ENCODE measurements at places on chromosomes 2 and 18.

DNA sequence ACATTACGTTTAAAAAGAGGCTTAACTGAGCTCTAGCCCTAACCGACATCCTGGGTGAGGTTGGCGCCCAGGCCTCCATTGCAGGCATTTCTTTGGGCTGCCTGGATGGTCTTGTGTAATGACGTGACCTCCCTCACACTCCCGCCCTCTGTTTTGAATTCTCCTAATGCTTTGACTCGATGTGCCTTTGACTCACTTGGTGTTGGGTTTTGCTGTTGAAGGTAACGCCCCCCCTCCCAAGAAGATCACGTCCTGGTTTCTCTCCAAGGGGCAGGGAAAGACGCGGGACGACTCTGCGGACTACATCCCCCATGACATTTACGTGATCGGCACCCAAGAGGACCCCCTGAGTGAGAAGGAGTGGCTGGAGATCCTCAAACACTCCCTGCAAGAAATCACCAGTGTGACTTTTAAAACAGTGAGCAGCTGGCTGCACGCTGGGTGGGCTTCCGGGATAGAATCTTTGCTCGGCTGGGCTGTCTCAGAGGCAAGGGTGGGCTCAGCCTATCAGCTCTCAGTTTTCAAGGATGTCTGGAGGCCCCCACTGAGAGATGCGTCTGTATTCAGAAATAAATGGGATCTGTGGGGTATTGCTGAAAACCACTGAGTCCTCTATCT is 87.9 kb upstream of the ATG16L1 start:
- no peak for DNase-seq

DNA sequence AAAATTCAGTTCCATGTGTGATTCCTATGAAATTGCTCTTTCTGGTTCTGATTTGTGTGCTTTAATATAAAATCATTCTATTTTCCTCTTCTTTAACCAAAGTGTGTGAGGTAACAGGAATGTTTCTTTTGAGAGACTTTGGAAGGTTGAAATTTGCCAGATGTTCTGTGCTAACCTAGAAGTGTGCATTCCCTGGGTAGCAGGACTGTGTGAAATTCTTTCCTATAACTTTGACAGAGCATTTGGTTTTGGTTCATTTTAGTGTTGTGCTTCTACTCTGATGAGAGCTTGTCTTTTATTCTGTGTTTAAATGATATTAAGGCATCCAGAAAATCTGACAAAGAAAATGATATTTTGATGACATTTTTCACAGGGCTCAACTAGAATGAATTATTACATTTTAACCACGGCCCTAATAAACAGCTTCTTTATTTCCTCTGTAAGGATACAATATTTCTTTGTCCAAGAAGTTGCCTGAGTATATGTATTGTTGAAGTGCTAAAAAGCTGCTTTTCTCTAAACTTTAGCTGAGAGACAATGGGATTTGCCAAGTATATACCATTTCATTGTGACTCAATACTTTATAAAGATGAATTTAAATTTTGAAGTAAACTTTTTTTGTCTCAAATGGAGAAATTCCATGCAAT is 34.7 kb upstream of the DLX1 start:
- no peak for DNase-seq

DNA sequence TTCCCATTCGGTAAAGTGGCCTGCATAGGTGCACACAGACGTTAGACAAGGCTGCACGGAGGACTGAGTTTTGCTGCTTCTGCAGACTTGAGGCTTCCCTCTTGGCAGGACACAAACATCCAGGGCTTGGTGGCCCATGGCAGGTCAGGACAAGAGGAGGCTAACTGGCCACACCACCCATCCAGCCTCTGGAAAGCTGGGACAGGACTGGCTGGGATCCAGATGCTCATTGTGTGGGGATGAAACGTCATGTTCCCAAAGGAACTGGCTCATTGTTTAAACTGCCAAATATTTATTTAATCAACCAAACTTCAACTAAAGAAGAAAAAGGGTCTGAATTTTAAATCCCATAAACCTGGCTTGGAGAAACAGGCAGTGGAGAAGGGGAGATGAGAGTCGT is 239.1 kb upstream of the EPAS1 start:
- no peak for DNase-seq

GRCh38 chr2:54572262-54572635 is 116.1 kb downstream of the SPTBN1 start:
- no peak for DNase-seq

All from stimulated activated effector memory CD8-positive, alpha-beta T cell treated with anti-CD3 and anti-CD28 coated beads, Interleukin-12 subunit alpha, Interleukin-12 subunit beta, amount 100 ng/mL, for 72 hours (primary cell).